Small intestine (tissue), 16 donors: ENCODE measurements at places on chromosomes 7 and 10. TPM values are rescaled to one million over a fixed set of nuclear protein-coding genes. Genes with fewer than 3 reads are reported as not detected.

TEX36 gene
- polyA plus RNA-seq: not detected

OR6B1 gene
- polyA plus RNA-seq: not detected

PTN gene
- 4.0 TPM for polyA plus RNA-seq

ANKRD1 gene
- 66.7 TPM for polyA plus RNA-seq

DNA sequence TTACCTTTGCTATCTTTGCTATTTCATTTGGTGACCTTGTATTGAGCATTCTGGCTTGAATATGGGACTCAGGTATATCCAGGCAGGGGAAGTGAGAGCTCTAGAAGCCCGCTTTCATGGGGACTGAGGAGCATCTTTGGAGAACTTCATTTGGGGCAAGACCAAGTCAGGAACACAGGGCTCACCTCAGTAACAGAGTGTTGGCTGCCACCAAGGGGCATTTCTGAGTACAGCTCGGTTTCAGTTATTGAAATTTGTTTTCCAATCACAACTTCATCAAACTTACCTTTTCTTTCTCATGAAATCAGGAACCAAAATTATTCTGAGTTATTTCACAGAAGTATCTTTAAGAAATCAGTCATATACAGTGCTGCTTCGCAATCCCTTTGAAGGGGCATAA is 337.2 kb downstream of the C7orf25 start:
- no peak for DNase-seq

- no peak for DNase-seq
Measured at GRCh38 chr7:8129318-8129659, 132.7 kb downstream of the ICA1 start.

CCDC136 gene
- 2.3 TPM for polyA plus RNA-seq
